Mesothelial cell of epicardium (in vitro differentiated cells): ENCODE measurements at places on chromosomes 2 and 18.

- DNase-seq, result no peak
Observed at GRCh38 chr2:162091325-162092007, 17.5 kb upstream of the DPP4 start.

- DNase-seq, result no peak
Observed at GRCh38 chr2:237503201-237503600, 16.1 kb downstream of the MLPH start.

GRCh38 chr2:45776160-45776955 lies 124.9 kb downstream of the PRKCE start:
- no peak for DNase-seq

GRCh38 chr2:192584976-192585375 lies 390.2 kb upstream of the TMEFF2 start:
- DNase-seq, result no peak

DNA sequence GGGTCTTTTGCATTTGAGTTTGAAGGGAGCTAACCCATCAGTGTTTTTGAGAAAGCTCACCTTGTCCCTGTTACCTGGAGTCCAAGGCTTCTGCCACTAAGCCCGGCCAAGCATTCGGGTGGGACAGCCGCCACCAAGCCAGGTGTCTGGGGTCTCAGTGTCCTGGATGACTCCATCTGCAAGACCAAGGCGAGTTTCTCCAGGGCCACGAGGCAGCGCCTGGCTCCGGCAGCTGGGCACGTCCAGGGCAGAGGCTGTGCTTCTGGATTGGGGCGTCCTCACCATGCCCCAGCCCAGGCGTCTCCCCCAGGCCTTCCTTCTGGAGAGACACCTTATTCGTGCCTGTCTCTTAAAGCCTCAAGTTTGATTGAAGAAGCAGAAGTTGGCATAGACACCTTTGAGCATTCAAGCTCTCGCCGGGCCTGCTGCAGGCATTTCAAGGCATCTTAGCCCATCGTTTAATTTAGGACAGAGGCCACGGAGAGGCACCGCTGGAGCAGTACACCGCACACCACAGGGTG lies 24.9 kb downstream of the MLPH start:
- no peak for DNase-seq

DNA sequence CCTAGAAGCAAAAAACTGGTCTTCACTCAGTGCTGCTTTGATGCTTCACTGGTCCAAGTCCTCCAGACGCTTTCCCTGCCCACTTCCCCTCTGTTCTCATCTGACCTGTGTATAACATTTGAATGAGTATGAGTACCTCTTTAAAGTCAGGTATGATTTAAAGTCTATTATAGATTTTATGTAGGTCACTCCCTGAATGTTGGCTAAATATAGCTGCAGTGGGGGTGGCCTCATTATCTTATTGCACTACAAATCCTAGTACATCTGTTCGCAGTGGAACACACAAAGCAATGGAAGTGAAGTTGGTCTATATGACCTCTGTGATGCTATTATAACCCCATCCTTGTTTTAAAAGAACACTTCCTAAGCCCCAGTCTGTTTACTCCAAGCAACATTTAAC lies 33.2 kb downstream of the ARHGEF33 start:
- no peak for DNase-seq

DNA sequence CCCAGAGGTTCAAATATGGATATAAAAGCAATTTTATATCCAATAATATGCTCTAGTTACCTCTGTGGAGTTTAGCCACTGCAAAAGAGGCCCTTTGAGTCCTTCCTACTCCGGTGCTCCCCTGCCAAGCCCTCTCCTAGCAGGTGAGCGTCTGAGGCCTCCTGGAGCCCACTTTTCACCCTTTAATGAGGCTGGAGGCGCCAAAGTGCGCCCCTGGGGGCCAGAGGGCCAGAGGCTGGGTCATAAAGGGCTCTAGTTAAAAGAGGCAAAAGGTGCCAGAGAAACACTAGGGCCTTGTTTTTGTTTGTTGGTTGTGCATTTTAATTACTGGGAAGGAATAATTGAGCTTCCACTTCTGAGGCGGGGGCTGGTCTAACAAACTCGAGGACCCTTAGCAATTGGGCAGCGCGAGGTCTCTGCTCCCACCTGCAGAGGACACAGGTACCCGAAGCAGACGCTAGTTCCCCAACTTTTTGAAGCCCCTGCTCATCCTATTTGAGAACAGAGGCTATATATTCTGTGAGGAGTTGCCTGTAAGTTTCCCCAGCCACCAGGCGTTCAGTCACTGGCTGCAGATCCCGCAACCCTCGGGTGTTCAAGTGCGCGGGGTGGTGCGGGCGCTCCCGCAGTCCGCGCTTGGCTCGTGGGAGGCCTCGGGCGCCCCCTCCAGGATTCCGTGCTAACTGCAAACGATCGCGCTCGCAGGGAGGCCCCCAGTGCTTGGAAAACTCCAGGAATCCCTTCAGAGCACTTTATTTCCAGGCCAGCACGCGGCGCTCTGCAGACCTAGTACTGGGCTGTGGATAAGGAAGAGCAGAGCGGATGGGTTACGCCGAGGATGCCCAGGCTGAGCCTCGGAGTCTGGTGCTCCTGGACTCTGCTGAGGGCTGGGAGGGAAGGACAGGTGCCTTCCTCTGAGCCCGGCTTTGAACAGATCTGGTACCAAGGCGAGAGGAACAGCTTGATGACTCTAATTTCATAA lies 14.1 kb downstream of the MSGN1 start:
- peak; percentile 48 for DNase-seq

GRCh38 chr2:143397884-143398614 lies 268.8 kb downstream of the ARHGAP15 start:
- no peak for DNase-seq

DNA sequence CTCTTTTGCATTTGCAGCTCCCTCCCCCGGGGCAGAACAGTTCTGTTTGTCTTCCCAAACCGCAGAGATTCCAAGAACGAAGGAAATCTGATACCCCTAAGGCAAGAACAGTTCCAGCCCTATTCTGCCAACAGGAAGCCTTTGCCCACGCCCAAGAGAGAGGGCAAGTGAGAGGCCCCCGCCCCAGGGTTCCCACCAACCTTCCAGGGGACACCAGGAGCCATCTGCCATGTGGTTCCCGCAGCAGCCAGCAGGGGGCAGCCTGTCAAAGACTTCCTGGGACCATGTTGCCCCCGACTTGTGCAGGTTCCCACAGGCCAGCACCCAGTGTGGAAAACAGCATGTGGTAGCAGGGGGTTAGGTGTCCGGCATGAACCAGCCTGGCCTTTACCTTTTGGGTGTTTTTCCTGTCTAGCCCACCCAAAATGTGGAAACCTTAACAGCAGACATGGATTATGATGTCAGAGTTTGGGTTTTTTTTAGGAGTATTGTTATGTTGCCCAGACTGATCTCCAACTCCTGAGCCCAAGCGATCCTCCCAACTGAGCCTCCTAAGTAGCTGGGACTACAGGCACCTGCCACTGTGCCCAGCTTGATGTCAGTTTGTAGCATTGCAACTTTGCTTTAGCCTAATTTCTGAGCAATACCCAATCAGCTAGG lies 21.7 kb upstream of the EFHD1 start:
- DNase-seq, result peak; percentile 70

DNA sequence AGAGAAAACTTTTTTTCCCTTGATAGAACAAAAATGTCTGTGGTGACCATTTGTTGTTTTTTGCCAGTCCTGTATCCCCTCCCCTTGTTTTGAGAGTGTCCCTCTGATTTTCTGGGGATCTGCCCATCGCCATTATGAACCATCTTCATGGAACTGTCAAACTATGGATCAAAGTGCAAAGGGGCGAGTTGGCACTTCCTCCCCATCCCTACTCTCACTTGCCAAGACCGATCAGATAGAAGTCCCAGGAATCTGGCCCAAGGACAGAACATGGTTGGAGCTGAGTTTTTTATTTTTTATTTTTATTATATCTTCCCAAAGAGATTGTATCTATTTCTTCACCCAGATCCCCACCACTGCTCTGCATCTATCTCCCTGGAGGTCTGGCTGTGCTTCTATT lies 221.4 kb downstream of the IKZF2 start:
- no peak for DNase-seq

DNA sequence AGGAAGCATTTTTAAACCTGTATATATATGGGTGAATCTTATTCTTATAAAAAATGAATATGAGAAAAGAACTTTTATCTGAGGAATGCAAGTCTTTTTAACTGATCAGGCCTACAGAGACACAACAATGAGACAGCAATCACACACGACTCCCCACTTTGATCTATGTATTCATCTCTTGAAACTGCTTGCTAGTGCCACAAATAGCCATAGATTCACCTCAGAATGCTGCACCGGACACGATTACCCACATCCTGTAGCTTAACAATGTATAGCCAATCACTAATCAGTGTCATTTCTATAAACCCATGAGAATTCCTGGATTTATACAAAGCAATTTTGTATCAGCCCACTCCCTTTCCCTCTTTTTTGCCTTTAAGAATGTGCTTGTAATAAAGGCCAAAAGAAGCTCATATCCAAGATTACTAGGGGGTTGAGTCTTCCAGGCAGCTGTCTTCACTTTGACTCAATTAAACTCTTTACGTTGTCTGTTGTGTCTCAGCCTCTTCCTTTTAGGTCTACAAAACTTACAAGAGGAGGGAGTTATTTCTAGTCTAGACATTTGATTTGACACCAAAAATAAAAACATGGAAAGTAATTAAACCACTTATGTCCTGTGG lies 94.9 kb downstream of the MBD2 start:
- DNase-seq, result no peak

- no peak for DNase-seq
Observed at GRCh38 chr18:34297287-34297686, 72.6 kb upstream of the NOL4 start.

- DNase-seq, result no peak
Observed at GRCh38 chr2:112582314-112582746, 2.1 kb upstream of the CHCHD5 start.

DNA sequence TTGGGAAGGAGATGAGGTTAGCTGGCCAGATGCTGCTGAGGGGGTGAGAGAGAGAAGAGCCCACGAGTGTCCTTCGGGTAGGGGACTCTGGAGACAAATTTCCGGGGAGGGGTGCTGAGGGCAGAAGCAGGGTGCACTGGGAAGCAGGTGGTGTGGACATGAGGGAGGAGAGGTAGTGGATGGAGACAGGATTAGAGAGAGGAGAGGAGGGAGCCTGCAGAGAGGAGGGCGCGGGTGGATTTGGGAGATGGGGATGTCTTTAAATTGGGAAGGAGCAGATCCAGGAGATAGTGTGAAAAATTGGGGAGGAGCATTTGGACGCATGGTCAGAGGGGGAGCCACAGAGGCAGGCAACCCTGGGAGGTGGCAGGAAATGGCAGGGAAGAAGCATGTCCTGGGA lies 154.7 kb downstream of the DYSF start:
- DNase-seq, result no peak

DNA sequence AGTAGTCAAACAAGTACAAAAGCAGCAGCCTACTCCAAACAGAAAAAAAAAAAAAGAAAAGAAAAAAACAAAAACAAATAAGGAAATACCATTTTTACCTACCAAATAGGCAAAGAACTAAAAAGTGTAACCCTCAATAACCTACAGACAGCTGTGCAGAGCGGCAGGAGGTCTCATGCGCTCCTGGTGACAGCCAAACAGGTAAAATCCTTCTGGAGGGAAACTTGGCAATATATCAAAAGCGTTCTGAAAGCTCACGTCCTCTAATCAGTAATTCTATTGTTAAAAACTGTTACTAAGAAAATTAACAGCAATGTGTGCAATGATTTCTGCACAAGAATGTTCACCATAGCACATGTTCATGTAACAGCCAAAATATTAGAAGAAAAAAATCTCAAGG lies 105.6 kb downstream of the AFF3 start:
- no peak for DNase-seq

DNA sequence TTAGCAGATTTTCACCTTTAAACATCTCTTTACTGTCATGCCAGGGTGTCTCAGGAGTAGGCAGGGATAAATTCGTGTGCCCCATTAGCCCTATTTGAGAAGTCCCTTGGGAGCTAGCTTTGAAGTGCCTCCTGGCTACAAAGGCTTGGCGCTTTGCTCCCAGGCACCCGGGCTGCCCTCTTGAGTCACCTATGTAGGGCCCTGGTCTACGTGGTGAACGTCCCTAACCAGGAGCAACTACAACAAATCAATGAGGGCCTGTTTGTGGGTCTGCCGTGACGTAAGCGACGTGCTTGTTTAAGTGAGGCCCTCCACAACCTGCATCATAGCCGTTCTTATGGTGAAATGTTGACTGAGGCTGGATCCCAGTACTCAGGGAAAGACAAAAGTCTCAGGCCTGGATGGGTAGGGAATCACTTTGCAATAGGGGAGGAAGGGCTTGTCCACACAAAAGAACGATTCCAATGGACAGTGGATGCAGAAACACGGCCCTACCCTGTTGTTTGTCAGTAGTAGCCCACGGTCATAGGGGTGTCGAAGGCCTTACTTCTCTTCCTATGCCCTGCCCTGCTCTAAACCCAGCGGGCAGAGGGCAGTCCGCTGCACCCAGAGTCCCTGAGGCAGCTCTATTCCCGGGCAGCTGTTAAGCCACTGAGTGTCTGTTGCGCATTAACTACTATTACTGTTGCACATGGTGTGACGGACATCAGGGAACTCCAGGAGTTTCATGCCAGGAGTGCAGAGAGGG lies 93.9 kb downstream of the INHBB start:
- no peak for DNase-seq

- DNase-seq, result no peak
Observed at GRCh38 chr18:248053-248452, 19.8 kb downstream of the THOC1 start.

DNA sequence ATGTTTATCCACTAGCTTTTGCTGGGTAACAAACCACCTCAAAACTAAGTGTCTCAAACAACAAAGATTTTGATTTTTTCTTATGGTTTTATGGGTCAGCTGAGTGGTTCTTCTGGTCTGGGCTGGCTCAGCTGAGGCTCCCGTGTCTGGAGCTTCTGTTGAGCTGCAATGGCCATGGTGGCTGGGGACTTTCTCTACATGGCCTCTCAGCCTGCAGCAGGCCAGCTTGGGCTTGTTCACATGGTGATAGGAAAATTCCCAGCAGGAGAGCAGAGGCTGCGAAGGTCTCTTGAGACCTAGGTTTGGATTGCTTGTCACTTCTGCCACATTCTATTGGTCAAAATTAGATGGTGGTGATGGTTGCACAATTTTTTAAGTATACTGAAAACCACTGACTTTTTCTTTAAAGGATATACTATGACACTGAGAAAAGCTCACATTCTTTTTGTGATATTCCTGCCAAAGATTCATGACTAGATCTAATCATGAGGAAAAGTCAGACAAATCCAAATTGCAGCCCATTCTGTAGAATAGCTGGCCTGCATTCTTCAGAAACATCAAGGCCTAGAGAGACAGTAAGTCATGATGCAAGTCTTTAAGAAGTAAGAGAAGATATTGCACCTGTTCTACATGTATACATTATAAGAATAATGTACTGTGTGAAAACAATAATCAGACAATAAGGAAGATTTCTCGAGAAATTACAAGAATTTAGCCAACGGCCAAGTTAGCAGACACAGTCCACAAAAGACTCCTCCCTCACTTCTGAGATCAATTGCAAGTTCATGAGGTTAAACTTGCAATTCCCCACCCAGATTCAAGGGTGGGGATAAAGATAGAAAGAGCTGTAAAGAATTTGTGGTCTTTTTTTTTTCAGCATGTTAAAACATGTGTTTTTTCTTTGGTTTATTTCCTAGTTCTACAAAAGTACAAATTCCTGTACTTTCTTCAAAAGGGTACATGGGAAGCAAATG lies 35.0 kb upstream of the IL1R2 start:
- DNase-seq, result no peak

GRCh38 chr2:2694746-2695145 lies 363.7 kb upstream of the MYT1L start:
- no peak for DNase-seq
